Adipocyte (in vitro differentiated cells): ENCODE measurements at places on chromosomes 1 and 21.

DNA sequence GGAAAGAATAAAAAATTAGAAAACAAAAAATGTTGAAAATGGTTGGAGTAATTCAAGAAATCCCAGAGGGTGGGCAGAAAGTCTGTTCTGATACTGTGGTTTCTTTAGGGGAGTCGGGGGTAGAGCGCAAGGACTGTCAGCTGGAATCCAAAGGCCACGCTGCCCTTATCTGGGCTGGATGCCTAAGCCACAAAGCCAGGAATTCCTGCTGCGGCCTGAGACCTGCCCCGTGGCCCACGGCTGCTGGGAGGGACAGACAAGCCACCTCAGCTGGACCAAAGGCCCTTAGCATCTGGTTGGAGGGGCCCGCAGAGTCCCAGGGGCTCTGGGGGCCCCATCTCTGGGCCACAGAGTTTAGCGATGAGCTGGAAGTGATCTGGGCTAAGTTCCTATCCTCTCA lies 60.2 kb downstream of the DMRTB1 start:
- peak; percentile 42 for DNase-seq

DNA sequence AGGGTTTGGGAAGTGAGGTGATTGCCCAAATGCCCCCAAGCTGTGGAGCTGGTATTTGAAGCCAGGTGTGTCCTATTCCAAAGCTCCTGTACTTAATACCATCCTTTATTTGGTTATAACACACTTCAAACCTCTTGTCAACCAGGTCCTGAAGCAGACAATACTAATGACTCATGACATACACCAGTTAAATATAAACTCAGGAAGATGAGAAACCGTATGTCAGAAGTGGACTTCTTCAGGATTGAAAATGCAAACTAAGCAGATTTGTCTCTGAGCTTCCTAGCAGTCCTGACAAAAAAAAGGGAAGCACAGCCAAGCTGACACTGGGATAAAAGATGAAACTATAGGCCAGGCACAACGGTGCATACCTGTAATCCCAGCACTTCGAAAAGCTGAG lies 70.6 kb downstream of the ALPL start:
- DNase-seq, result no peak

DNA sequence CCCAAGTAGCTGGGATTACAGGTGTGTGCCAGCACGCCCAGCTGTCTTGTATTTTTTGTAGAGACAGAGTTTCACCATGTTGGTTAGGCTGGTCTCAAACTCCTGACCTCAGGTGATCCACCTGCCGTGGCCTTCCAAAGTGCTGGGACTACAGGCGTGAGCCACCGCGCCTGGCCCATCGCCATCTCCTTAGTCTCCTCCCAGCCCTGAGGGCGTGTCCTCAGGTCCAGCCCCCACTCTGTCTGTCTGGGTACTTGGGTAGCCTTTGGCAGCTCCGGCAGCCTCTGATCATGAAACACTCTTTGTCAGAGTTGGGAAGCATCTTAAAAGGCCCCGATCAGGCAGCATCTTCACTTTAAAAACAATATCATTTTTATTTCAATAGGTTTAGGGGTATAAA lies 90.3 kb upstream of the DISP3 start:
- no peak for DNase-seq

GRCh38 chr21:33666153-33666552 lies 23.9 kb downstream of the ITSN1 start:
- DNase-seq, result peak; percentile 80

GRCh38 chr1:214581785-214582184 lies 21.2 kb upstream of the CENPF start:
- peak; percentile 56 for DNase-seq

DNA sequence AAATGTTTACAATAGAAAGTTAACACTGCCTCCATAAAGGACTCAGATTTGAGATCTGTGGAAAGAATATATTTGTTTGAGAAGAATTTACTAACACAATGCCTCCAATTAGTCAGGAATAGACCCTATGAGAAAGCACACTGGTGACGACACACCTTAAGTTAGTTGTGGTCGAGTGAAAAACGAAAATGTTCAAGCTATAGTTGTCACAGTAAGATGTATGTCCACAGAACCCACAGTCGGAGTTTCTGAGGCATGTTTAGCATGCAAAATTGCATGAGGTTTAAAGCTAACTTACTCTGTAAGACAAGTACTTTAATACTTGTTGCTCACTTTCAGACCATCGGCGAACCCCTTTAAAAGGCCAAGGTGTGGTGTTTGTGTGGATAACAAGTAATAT lies 69.9 kb upstream of the SIPA1L2 start:
- no peak for DNase-seq

GRCh38 chr1:10753299-10753698 lies 43.1 kb downstream of the CASZ1 start:
- DNase-seq, result no peak

- peak; percentile 37 for DNase-seq
Observed at GRCh38 chr1:225699336-225699735, 46.4 kb upstream of the ENAH start.

DNA sequence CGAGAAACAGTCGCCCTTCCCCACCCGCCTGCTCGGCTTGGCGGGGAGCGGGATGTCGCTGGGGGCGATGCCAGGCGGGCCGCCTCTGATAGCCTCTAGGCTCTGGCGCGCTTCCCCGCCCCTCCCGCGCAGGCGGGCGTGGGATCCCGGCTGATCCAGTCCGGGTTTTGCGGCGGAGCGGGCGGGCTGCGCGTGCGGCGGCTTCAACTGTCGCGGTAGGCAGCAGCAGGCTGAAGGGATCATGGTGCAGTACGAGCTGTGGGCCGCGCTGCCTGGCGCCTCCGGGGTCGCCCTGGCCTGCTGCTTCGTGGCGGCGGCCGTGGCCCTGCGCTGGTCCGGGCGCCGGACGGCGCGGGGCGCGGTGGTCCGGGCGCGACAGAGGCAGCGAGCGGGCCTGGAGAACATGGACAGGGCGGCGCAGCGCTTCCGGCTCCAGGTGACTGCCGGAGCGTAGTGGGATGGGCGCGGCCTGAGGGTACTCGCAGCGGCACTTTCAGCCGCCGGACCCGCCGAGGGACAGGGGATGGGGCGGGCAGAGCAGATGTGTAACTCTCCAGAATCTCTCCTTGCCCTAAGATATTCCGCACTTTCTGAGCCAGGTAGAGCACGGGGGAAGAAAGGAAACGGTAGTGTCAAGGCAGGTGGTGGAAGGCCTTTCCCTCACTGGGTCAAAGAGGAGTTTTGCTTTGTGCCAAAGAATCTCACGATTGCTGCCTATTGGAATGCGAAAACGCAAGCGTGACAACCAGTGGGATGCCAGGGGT lies at the start of gene FAAH:
TSS of gene FAAH (plus strand) at position 210 of the 764 bp plus-strand sequence. CDS start at position 242, 32 bp downstream.
- DNase-seq, result no peak

DNA sequence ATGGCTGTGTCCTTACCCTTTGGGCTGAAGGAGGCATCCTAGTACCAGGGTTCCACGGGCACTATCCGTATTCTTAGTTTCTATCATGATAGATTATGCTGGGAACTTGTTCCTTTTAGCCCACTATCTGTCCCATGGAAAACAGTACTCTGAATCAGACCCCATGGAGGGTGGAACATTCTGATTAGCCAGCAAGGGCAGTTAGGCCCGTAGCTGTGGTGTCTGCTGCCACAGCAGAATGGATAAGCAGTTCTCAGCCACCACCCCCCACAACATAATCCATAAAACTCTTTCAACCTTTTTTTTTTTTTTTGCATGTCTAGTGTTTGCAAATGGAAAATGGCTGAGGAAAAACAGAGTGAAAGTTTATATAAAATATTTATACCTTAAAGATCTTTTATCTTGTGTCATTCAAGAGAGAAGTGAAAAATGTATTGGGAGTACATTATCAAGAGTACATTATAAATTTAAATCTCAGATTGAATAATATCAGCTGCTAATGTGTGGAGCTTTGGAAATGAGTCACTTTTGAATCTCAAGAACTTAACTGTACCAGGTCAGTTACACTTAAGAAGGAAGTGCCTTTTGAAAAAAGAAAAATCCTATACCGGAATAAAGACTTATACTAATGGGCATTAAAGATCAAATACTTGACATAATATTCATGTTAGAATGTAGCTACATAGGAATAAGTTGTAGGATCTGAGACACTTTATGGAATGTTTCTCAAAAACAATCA lies 80.3 kb downstream of the NFIA start:
- no peak for DNase-seq

GRCh38 chr1:18010408-18010807 lies 97.2 kb upstream of the IGSF21 start:
- DNase-seq, result no peak

GRCh38 chr1:216807696-216808095 lies 84.5 kb upstream of the ESRRG start:
- DNase-seq, result no peak

DNA sequence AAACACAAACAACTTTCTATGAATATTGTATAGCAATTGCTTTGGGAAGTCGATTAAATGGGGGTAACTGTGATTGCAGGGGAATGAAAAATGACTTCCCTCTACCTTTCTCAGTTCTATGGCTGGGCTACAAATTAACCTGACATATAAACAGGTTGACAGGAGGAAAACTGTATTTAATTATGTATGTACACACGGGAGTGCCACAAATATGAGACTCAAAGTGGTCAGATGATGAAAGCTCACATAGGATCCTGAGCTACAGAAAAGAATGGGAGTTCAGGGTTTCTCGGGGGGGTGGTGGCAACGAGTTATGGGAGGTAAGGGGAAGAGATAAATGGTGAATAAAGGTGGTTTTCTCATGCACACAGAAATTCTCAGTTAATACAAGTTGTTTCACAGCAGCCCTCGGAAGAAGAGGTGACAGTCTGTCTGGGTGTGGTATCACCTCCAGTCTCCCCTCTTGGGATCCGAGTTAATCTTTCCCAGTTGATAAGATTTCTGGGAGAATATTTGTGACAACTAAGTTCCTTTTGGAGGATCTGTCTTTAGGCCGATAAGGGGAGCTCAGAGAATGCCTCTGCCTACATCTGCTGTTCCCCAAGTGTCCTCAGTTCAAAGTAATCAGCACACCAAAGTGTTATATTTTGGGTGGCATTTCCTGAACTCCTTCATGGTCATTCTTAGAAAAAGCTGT lies 26.3 kb downstream of the GADD45A start:
- DNase-seq, result no peak

DNA sequence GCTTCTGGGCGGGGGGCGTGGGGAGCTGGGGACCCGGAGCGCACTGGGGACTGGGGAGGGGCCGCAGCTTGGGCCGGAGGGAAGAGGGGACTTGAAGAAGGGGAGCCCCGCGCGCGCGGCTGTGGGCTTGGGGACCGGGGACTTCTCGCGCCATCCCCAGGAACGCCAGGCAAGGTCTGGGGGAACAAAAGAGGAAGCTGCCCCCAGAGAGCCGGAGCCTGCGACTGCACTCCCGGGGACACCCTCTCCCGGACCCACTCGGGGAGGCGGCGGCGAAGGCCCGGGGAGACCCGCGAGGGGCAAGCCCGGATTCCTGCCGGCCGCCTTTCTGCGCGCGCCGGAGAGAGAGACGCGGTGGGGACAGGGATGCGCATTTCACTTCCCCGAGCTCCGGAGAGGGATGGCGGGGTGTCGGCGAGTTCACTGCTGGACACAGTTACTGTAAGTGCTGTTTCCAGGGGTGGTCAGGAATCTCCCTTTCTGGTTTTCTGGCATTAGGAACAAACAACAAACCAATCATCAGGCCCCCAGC lies 732 bp downstream of the ABCG1 start:
- DNase-seq, result no peak

DNA sequence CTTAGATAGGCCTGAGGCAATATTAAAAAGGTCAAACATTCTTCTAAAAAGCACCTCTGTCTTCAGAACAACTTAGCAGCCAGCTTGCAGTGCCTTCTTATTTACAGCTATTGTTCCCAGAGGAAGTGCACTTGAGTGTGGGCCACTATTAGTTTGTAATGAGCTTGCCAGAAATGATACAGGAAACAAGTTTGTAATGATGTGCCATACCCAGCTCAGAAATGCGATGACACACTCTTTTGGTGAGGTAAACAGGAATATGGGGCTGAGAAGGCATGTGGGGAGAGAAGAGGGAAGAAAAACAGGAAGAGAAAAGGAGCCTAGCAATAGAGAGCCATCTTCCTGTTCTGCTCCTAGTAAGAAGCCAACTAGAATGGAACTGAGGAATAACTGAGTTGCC lies 295.4 kb downstream of the AGBL4 start:
- DNase-seq, result no peak

DNA sequence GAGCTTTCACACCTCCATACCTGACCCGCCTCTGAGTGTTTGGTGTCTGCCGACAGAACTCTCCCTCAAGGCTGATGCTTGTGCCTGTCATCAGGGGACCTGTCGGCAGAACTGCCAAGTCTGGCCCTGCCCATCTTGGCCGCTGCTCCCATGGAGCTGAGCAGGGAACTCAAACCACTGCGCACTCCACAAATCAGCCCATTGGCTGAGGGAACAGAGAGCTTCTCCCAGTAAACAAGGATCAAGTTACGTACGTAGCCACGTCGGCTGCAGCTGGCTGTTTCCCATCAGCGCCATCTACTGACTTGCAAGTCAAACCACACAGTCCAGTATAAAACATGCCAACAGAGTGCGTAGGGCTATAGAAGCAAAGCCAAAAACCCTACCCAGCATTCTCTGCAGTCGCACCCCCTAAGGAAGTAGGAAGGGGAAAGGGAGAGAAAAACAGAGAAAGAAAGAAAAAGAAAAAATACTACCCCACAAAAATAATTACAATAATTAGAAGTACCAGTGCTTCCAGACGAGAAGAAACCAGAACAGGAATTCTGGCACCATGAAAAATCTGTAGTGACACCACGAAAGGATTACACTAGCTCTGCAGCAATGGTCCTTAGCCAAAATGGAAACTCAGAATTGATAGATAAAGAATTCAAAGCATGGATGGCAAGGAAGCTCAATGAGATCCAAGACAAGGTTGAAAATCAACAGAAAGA lies 13.1 kb downstream of the KRTAP13-1 start:
- DNase-seq, result no peak

DNA sequence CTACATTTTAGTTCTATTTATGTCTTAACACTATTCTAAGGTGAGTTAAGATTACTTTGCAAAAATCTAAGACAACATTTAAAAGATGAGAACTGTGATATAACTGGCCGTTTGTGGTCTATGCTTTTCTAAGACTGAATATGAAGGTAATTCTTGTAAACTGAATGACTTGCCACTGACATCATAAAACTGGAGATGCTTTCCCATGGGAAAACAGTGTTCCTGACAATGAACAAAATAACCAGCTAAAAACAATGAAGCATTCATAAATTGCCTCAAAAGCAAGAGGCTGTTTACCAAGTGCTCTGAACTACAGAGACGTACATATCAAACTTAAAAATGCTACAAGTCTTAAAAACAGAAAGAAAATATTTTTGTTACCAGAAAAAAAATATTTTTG lies 54.7 kb downstream of the APP start:
- peak; percentile 57 for DNase-seq

DNA sequence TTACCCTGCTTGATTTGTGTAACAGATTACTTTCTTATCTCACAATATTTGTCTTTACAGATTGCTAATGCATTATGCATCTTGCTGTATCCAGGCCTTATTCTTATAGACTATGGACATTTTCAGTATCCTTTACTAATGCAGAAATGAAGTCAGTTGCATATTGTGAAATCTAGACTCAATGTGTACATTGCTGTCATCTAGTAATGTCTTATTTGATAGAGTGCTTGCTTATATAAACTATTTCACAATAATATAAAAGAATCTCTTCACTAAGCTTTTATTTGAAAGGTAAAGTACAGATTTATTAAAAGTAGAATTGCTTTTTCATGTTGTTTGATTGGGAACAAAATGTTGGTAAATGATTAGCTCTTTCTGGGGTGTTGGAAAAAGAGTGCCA lies 39.6 kb downstream of the ALG6 start:
- DNase-seq, result peak; percentile 41

GRCh38 chr1:19081218-19081893 lies 124.9 kb upstream of the IFFO2 start:
- no peak for DNase-seq
